EH (cell line): ENCODE measurements at places on chromosomes 2 and 18.

DNA sequence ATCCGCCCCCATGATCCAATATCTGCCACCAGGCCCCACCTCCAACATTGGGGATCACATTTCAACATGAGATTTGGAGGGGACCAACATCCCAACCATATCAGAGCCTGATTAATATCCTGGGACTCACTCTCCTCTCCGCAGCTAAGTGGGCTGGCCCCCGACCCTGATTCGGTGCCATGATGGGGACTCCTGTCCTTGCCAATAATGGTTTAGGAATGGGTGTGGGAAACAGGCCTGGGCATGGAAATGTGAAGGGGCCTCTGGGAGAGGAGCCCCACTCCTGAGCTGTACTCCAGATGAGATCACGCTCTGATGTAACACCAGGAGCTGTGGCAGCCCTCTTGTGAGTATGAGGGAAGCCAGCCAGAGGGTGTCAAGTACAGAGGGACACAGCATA, 77.3 kb upstream of the SMAD7 start:
- DNase-seq, result no peak

GRCh38 chr2:200567932-200568331, 17.9 kb upstream of the AOX1 start:
- DNase-seq, result no peak

- DNase-seq, result peak; percentile 95
Measured at GRCh38 chr18:498931-499775, 1.3 kb downstream of the COLEC12 start.

- peak; percentile 19 for DNase-seq
Measured at GRCh38 chr2:10039658-10040410, 3.5 kb upstream of the KLF11 start.

- peak; percentile 29 for DNase-seq
Measured at GRCh38 chr2:232438951-232439757, 16.8 kb upstream of the ALPI start.

DNA sequence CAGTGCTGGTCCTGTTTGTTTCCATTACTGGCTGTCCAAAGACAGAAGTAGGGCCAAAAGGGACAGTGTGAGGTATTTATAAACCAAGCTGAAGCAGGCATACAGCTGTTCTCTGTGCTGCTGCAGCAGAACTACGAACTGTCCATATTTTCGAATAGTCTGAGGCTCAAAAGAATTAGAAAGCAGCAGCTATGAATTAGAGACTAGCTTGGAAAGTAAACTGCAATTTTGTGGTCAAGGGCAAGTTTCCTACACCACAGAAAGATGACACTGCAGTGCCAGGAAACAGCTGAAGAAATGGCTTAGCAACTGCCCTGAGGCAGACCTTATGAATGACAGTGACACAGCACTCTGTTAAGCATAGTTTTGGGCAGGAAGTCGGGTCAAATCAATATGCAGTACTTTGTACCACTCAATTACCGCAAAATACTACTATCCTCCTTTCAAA, 125.3 kb downstream of the TMEM131 start:
- DNase-seq, result peak; percentile 98

DNA sequence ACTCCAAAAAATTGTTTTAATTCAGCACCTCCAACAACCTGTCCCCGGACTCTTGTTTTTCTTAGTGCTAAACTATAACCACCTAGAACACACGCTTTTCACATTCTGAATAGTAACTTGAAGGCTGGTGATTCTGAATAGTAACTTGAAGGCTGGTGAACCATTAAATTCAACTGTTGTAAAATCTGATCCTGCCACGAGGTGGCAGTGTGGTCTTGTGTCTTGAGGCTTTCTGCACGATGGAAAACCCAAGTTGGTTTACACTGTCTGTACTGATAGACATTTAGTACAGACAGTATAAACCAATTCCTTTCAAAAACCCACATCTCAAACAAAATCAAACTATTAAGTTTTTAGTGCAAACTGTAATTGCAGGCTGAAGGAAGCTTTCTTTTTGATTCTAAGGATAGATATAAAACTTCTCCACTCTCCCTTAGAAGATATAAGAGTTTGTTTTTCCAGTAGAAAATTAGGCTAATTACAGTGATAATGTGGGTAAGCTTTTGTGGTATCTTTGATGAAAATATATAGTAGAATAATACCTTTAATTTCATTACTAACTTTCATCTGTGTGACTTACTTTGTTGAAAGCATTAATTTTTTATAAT, 57.6 kb downstream of the VAPA start:
- peak; percentile 79 for DNase-seq
